ENCODE measurements at places on chromosomes 4 and X. TPM values are rescaled to one million over a fixed set of nuclear protein-coding genes. Genes with fewer than 3 reads are reported as not detected.

DNA sequence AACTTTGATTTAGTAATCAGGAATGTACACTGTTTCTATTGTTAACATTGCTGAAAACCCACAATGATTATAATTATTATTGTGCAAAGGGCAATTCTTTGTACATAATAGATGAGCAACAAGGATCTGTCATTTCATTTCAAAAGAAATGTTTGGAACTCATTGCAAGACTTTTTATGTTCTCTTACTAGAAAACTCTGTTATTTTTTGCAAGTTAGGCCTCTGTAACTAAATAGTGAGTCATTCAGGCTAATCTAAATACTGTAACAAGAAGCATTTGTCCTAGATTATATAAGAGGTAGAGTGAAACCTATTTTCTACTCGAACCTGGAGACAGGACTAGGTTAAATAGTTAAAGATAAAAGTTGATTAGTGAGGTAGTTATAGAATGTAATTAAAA is 93.2 kb upstream of the FAM47B start:
- DNase-seq = no peak

DNA sequence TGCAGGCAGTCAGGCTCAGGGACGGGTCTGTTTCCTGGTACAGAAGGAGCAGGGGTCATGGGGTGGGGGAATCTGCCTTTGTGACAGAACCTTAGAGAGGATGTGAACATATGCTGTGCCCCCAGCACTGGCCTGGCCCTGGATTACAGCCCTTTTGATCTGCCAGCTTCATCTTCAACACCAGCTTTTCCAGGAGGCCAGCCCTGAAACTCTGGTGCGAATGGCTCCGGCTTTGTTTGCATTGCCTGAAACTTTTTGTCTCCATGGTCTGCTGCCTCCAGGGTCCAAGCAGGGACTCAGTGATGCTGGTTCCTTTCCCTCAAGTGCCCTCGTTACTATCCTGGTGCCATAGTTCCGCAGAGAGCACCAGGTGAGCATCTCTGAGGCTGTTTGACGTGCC is 2.1 kb downstream of the CNGA2 start:
- no peak for DNase-seq

DNA sequence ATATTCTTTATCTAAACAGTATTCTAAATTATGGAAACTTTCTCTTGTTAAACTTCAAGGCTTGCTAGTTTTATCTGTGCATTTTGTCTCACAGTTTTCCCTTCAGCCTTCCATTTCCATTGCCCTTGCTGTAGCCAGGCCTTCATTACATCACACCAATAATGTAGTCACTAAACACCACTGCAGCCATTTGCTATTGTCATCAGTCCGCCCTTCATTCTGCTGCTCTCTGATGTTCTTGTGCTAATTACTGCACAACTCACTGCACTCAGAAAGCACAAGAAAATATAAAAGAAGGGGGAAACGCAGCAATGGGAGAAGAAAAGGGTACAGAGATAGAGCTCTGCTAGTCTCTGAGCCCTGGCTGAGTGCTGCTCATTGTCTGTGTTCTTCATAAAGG is 239.6 kb upstream of the FSTL5 start:
- no peak for DNase-seq

DNA sequence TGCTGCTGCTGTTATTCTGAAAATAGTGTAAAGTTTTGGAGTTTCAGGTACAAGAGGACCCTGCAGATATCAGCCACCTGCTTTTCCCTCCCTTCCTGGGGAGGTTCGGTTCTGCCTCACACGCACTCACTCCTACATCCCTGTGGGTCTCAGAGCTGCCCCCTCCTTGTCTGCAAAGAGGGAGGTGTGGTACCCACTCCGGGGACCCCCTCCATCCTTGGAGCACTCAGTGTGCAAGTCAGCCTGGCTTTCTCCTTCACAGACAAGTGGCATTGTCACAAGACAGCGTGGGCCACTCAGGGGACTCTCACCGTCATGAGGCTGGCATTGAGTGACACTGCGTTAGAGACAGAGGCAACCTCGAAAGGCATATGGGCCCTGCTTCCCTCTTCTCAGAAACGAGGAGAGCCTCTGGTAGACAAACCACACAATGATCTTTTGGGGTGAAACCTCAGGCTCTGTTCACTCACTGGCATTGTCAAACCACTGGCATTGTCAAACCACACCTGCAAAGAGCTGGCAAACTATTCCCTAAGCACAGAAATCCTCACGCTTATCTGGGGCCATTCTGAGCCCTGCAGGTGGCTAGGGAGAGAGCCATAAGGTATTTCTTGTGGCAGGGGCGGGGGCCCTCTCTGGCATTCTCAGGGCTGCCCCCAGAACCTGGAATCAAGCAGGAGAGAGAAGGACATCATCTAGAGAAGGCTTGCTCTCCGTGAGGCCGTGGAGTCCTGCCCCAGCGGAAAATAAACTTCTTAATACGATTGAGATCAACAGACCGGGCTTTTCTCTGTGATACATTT is 285.0 kb downstream of the SHOX start:
- no peak for DNase-seq

DNA sequence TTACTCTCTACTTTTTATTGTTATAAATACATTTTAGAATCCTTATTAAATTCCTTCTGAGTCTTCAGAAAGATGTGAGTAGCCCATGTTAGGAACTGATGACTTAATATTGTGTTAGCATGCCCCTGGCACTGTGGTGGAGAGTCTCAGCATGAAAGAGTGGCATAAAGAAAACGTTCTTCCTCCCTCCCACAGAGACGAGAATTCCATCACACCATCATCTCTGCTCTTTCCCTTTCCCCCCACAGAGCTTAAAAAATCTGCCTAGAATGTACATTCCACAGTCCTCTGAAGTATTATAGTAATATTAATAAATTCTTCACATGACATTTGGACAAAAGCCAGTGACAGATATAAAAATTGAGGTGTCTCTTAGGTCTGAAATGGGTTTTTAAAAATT is 117.8 kb upstream of the DKK2 start:
- no peak for DNase-seq

DNA sequence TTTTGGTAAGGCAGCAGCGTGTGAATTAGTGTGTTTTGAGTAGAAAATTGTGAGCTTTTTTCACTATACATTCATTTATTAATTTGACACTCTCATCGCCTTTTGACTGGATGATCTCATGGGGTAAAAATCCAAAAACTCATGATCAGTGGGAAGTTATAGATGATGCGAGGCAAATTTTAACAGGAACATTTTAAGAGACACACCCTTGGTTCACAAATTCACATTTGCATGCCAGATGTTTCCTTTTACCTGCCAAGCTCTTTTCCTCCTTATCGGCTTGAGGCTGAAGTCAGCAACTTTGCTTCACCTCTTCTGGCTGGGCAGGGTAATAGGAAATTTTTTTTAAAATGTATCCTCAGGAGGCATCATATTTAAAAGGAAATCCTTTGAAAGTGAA is 318.0 kb upstream of the HS3ST1 start:
- DNase-seq = no peak

The PCSK1N gene
- polyA plus RNA-seq = not detected

The ADH7 gene
- not detected for polyA plus RNA-seq

DNA sequence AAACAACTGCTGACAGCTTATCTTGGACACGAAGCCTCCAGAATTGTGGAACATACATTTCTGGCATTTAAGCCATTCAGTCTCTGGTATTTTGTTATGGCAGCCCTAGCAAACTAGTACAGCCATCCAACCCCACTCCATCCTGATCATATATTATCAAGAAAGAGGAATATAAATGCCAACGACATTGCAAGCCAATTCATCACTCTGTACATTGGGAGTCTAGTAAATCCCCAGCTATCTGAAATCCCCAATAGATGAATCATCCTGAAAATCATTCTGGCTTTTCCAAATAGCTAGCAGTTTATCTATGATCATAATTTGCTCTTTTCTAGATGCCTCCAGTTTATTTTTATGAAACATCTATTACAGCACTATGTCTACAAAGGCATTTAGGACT is 41.1 kb downstream of the FRMD7 start:
- no peak for DNase-seq

The TKTL1 gene
- 0.67 TPM for polyA plus RNA-seq

DNA sequence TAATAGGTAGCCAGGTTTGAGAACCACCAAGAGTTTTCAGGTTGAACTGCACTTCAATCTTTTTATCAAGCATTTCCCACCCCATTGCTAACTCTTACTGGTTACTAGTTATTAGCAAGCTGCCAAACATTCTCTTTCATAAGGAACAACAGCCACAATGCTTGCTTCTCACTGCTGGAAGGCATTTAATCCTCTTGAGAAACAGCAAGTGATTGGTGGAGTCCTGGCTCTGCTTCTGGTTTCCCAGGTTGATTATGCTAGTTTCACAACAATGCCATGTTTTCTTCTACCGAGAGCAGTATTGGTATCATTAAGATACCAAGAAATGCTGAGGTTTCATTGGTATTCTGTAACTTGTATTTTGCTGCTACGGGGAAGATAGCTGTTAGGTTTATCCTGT is 32.2 kb upstream of the TXLNG start:
- no peak for DNase-seq

GRCh38 chr4:181278941-181279340 is 964.3 kb upstream of the TENM3 start:
- no peak for DNase-seq

DNA sequence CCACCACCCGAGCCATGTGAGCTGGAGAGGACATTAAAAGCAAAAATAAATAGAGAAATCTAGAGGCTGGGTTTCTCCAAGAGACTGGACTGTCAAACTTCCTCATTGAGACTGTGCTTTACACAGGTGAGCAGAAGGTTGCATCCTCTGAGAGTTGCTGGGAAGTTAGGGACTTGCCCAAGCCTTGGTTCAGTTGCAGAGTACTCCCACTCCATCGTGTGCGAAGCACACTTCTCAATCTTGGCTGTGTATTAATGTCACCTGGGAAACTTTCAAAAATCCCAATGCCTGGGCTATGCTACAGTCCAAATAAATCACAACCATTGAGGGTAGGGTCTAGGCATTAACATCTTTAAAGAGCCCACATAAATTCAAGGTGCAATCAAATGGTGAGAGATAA is 89.2 kb downstream of the ZNF330 start:
- no peak for DNase-seq

The SPANXC gene
- not detected for polyA plus RNA-seq

All from hindlimb muscle (tissue), 1 donor.